Prostate gland (tissue), 2 donors: ENCODE measurements at places on chromosomes 2 and 18.

- no peak for DNase-seq
Observed at GRCh38 chr2:191611614-191612013, 66.3 kb upstream of the NABP1 start.

DNA sequence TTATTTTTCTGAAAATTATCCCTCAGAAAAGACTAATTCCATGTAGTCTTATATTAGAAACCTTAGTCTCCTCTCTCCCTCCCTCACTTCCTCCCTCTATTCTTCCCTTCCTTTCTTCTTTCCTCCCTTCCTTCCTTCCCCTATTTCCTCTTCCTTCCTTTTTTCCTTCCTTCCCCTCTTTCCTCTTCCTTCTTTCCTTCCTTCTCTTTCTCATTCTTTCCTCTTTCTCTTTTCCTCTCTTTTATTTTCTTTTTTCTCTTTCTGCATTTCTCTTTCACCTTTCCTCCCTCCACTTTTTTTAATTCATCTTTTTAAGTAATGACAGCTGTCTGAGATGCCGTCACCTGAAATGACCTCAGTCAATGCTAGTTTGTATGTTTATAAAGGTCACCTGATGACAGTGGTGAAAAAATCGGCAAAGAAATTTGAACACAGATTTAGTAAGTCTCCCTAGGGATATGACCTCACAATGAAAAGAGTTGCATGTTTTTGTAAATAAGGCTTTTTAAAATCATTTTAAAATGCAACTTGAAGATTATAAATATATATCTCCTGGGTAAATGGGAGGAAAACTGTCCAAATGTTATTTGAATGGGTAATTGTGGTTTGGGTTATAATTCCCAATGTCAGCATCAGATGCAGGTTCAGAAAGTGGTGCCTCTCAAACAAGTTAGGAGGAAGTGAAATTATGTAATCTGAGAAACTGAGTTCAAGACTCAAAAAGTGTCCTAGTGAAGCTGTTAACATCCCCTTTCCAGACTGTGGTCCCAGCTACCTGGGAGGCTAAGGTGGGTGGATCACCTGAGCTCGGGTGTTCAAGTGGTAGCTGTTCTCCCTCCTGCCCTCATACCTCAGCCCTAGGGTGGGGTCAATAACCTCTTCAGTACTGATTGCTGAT lies 90.3 kb upstream of the ST3GAL5 start:
- no peak for DNase-seq

GRCh38 chr18:54503131-54503894 lies 87.7 kb upstream of the DYNAP start:
- no peak for DNase-seq

DNA sequence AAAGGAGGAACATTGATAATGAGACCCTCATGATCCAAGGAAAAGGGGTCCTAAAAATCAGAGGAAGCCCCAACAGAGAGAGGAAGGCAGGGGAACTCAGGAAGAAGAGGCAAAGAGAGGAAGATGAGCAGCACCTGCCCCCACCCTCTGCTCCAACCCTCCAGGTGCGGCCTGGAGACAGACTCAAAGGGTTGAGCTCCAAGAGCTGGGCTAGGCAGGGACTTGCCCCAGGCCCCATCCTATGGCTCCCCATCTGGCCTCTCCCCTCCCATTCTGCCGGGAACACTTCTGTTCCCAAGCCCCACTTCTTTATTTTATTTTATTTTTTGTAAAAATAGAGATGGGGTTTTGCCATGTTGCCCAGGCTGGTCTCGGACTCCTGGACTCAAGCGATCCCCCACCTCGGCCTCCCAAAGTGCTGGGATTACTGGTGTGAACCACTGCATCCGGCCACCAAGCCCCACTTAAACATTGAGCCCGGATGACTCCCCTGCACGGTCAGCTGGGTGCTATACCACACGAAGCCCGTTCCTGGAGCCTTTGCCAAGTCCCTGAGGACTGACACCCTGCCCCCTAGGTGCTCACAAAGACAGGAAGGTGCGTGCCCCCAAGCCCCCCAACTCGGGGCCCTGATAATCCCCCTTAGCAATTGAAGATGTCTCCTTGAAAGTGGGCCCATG lies 3.8 kb upstream of the GPR55 start:
- DNase-seq: no peak

DNA sequence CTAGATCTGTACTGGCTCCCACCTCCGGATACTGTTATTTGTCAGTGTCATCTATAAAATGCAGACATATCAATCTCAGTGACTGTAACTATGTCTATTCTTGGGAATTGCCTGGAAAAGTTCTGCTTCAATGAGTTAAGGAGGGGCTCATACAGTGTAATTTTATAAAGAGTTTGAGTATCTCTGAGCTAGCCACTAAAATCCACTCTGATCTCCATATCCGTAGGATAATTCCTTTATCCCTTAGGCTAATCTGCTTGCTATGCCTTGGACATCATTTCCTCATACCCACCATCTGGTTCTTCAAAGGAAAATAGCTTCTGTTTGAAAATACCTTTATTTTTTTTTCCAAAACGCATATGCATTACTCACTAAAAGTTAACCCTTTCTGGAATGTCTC lies 863.2 kb downstream of the SUCLG1 start:
- no peak for DNase-seq
